ENCODE measurements at places on chromosomes 2 and 18. TPM values are rescaled to one million over a fixed set of nuclear protein-coding genes. Genes with fewer than 3 reads are reported as not detected.

The FBXO15 gene
- 1.3 TPM for total RNA-seq

The IL1A gene
- 0.42 TPM for total RNA-seq

The HDAC4 gene
- total RNA-seq, result 83.6 TPM

The IL36G gene
- not detected for total RNA-seq

The STARD6 gene
- not detected for total RNA-seq

The SP140 gene
- 51.5 TPM for total RNA-seq

The CCDC68 gene
- not detected for total RNA-seq

The HAAO gene
- 1.2 TPM for total RNA-seq

The SCYGR4 gene
- not detected for total RNA-seq

The SLC4A1AP gene
- total RNA-seq, result 24.7 TPM

The TTN gene
- total RNA-seq, result 45.5 TPM

The TTR gene
- not detected for total RNA-seq

The SCN7A gene
- total RNA-seq, result not detected

The KIF5C gene
- total RNA-seq, result 5.1 TPM

The LRRC30 gene
- total RNA-seq, result not detected

The ADD2 gene
- total RNA-seq, result 5.8 TPM

All from naive thymus-derived CD4-positive, alpha-beta T cell (primary cell).